IPS-NIHi11 (cell line): ENCODE measurements at places on chromosomes 4 and X.

GRCh38 chr4:67899096-67899495, 15.3 kb upstream of the TMPRSS11D start:
- no peak for DNase-seq

- DNase-seq = no peak
Observed at GRCh38 chrX:120350450-120351138, 11.3 kb upstream of the ATP1B4 start.

DNA sequence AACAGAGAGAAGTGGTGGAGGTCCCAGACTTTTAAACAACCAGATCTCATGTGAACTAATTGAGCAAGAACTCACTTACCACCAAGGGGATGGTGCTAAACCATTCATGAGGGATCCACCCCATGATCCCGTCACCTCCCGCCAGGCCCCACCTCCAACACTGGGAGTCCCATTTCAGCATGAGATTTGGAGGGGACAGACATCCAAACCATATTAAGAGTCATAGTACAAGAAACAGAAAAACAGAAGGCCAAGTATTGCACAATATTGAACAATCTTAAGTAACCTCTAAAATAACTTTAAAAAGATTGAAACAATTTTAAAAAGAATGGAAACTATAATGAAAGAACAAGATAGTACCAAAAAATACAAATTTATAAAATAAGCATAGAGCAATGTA, 110.0 kb downstream of the CBR4 start:
- DNase-seq = no peak

- DNase-seq = no peak
Observed at GRCh38 chr4:88705805-88706492, 8.3 kb upstream of the NAP1L5 start.

GRCh38 chrX:82218361-82218760, 1016.5 kb downstream of the SH3BGRL start:
- DNase-seq = peak; percentile 32

GRCh38 chr4:34469516-34469915, 1774.8 kb downstream of the ARAP2 start:
- DNase-seq = no peak

GRCh38 chr4:78722878-78723277, 53.3 kb upstream of the BMP2K start:
- DNase-seq = no peak

GRCh38 chr4:151653548-151653918, 107.3 kb downstream of the GATB start:
- DNase-seq = no peak

GRCh38 chrX:19743386-19743785, 144.0 kb downstream of the SH3KBP1 start:
- DNase-seq = no peak

- peak; percentile 8 for DNase-seq
Observed at GRCh38 chr4:136863756-136864155, 668.5 kb downstream of the PCDH18 start.

- DNase-seq = no peak
Observed at GRCh38 chr4:4696530-4696929, 154.7 kb upstream of the STX18 start.

- no peak for DNase-seq
Observed at GRCh38 chr4:140113653-140114052, 40.3 kb downstream of the MAML3 start.

- no peak for DNase-seq
Observed at GRCh38 chr4:150743564-150744342, 161.8 kb downstream of the MAB21L2 start.

- peak; percentile 42 for DNase-seq
Observed at GRCh38 chrX:107894038-107894437, 68.4 kb downstream of the MID2 start.

DNA sequence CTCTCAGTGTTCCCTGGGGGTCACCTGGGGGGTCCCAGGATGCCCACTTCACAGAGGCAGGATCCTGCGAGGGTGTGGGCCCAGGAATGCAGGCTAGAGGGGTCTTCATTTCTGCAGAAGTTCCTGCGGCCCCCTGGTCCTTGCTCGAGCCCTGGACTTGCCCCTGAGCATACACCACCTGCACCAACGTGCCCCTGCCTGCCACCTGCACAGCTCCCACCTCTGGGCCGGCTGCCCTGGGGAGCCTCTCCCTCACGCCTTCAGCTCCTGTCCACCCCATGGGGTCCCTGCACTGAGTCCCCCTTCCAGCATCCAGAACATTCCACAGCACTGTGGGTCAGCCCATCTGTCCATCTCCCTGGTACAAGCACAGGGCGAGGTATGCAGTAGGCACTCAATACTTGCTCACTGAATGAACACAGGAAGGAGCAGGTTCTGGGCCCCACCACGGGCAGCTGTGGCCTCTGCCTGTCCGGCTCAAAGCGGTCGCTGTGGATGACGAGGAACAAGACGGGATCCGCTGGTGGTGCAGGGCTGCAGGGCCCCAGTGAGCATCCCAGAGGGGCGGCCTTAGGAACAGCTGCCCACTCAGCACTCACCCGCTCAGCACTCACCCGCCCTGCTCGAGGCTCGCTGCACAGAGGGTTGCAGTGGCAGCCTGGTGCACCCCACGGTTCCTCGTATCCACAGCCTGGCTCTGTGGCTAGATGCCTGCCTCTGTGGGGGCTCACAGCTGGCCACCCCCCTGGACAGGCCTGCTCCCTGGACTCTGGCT, 70.5 kb upstream of the MXD4 start:
- no peak for DNase-seq

- DNase-seq = no peak
Observed at GRCh38 chr4:85673540-85673939, 198.6 kb downstream of the ARHGAP24 start.

DNA sequence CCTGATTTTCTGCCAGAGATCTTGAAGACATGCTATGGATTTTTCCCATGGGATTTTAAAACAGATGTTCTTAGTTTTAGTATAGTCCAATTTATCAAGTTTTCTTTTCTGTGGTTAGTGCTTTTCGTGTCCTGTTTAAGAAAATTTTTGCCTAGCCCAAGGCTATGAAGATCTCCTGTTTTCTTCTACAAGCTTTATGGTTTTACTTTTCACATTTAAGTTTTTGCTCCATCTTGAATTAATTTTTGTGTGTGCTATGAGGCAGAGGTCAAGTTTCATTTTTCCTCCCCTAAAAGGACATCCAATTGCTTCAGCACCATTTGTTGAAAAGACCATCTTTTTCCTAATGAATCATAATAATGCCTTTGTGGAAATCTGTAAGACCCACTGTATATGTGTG, 65.6 kb downstream of the POLR2B start:
- no peak for DNase-seq

DNA sequence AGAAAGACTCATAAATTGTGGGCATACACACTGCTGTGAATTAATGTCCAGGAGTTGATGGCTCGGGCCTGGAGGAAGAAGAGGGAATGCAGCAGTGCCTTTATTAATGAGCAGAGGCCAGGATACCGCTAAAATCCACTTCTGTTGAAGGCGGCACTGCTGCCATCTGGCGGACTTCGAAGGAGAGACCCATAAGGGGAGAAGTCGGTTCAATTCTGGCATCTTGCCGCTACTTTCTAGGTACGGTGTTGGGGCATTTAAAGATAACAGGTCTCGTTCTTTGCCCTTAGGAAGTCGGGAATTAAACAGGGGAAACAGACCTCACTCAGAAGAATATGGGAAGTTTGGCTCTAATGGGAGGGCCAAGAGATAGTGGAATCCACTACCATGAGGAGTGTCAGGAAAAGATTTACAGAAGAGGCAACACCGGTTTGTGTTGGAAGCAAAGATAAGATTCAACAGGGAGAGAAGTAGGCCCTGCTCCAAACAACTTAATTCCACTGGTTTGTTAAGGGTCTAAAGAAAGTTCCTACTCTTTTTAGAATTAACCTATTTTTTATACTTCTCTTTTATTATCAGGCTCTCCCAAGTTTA, 133.6 kb upstream of the GIMD1 start:
- DNase-seq = peak; percentile 62

- DNase-seq = peak; percentile 32
Observed at GRCh38 chr4:1408418-1408817, 2.2 kb upstream of the NKX1-1 start.

GRCh38 chrX:131650637-131651410, 107.0 kb downstream of the OR13H1 start:
- DNase-seq = no peak

GRCh38 chr4:12852338-12853307, 631.5 kb downstream of the RAB28 start:
- DNase-seq = peak; percentile 52

DNA sequence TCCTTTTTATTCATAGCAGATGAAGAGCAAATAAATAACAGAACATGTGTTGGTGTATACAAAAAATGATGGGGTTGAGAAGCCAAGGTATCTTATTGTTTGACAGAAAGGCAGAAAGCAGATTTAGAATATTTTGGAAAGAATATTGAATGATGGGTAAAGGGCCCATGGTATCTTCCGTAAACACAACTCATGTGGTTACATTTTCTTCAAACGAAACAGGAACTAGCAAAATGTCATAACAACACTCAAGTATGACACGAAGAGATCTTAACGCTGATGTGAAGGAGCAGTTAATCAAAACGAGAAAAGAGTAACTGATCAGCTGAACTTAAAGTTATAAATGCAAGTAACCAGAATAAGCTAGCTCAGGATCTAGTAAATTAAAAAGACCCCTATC, 195.7 kb upstream of the GK2 start:
- DNase-seq = no peak

- DNase-seq = peak; percentile 76
Observed at GRCh38 chrX:110167952-110168451, 149.9 kb downstream of the AMMECR1 start.

- DNase-seq = no peak
Observed at GRCh38 chr4:165384598-165384997, 5.8 kb downstream of the CPE start.

- no peak for DNase-seq
Observed at GRCh38 chr4:2734612-2735011, 21.5 kb downstream of the TNIP2 start.

GRCh38 chr4:26931451-26931850, 70.8 kb downstream of the STIM2 start:
- DNase-seq = no peak
